ENCODE measurements at places on chromosomes 2 and 18. TPM values are rescaled to one million over a fixed set of nuclear protein-coding genes. Genes with fewer than 3 reads are reported as not detected.

- H3K27ac ChIP-seq, result no peak overlapping the region
- H3K4me1 ChIP-seq, result peaks cover 7% of the 10 kb centered on the region
- H3K36me3 ChIP-seq, result no peaks in the 10 kb centered on the region
- H3K4me3 ChIP-seq, result no peak overlapping the region
Observed at GRCh38 chr18:70420146-70420898, 131.5 kb downstream of the SOCS6 start.

MAP3K19 gene
- not detected for total RNA-seq

DNA sequence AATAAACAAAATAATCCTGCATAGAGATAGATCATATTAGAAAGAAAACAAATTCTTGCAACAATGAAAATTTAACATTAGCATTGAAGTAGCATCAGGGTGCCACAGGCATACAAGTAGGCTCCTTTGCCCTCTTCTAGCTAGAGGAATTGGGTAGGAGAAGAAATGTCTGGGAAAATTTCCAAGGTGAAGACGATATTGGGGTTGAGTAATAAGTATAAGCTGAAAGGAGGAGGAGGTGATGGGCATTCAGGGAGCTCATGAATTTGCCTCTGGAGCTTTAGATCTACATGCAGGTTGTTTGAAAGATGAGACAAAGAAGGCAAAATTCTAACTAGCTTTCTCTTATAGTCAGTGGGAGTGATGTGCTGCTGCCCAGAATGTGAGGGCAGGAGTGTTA is 504.9 kb downstream of the CCDC85A start:
- no peaks in the 10 kb centered on the region for H3K27me3 ChIP-seq
- no peak overlapping the region for H3K4me3 ChIP-seq
- no peaks in the 10 kb centered on the region for H3K36me3 ChIP-seq

GRCh38 chr18:49681387-49681786 is 119.5 kb downstream of the LIPG start:
- H3K27me3 ChIP-seq, result peaks cover 4% of the 10 kb centered on the region
- H3K36me3 ChIP-seq, result no peaks in the 10 kb centered on the region
- DNase-seq, result no peak
- H3K27ac ChIP-seq, result no peak overlapping the region
- peaks cover 3% of the 10 kb centered on the region for H3K4me1 ChIP-seq
- H3K4me3 ChIP-seq, result no peak overlapping the region

DNA sequence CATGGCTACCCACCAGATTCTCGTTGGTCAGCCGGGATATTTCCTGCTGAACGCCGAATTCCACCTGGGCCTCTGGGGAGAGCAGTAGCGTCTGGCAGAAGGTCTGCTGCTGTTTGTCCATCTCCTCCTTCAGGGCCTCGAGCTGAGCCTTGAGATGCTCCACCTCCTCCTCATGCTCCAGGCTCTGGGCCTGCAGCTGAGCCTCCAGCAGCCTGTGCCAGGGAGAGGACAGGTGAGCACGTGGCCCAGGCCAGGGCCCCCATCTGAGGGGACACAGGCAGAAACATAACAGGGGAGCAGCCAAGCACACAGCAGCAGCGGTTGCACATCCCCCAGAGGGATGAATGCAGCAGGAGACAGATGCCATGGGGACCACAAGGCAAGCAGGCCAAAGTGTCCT is 40.1 kb upstream of the ACAA2 start:
- H3K4me1 ChIP-seq, result peaks cover 1% of the 10 kb centered on the region
- no peak for DNase-seq
- H3K4me3 ChIP-seq, result no peak overlapping the region
- no peaks in the 10 kb centered on the region for H3K36me3 ChIP-seq

DNA sequence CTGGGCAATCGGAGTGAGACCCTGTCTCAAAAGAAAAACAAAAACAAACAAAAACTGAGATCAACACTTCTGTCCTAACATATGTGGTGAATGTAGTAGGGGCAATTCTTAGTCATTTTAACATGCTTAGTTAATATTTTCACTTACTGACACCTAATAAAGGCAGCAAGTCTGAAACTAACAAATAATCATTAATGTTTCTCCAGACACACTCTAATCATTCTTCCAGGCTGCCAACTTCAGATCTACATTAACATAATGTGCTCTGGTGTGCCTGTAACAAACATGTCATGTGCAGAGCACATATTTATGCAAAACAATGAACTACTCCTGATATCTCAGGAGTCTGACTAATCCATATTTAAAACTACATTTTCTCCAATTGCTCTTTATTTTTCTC is 6.0 kb downstream of the KRCC1 start:
- H3K4me1 ChIP-seq, result peaks cover 20% of the 10 kb centered on the region
- DNase-seq, result no peak
- H3K27me3 ChIP-seq, result no peaks in the 10 kb centered on the region
- H3K27ac ChIP-seq, result no peak overlapping the region

DNA sequence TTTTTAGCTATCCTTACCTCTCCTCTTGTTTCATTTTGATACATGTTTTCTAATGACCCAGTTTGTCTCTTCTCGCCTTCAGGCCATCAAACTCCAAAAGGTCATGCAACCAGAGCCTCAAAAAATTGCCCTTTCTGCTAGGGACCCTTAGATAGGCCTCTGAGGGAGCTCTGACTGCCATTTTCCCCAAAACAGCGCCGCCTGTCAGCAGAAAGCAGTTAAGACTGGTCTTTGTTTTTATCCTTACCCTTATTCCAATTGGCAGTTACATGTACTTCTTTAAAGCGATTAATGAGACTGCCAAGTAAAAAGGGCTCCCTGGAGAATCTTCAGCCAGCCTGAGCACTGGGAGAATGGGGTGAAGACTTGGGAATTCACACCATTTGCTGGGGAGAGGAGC is 55.1 kb upstream of the RIT2 start:
- no peak for DNase-seq
- H3K27ac ChIP-seq, result no peak overlapping the region
- H3K36me3 ChIP-seq, result no peaks in the 10 kb centered on the region
- H3K4me1 ChIP-seq, result no peaks in the 10 kb centered on the region

CCNT2 gene
- total RNA-seq, result 43.5 TPM

DNA sequence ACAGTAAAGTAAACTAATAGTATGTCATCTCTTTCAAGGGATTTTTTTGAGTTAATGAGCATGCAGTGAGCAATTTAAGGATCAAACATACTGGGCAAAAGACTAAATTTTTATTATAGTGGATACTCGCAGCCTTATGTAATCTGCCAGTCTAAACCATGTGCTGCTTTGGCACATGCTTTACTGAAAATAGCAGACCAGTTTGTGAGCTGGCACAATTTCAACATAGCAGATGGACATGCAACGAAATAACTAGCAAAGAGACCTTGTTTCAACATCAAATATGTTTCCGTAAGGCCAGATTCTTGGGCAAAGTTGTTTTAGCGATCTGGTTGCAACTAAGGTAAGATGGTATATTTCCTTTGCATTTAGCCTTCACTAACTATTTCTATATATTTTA is 807.3 kb downstream of the NR4A2 start:
- H3K4me1 ChIP-seq, result no peaks in the 10 kb centered on the region
- H3K27ac ChIP-seq, result no peak overlapping the region
- DNase-seq, result no peak
- no peaks in the 10 kb centered on the region for H3K27me3 ChIP-seq
- H3K36me3 ChIP-seq, result no peaks in the 10 kb centered on the region

GRCh38 chr18:35389095-35389618 is 12.0 kb upstream of the ZNF396 start:
- DNase-seq, result no peak
- H3K27ac ChIP-seq, result no peak overlapping the region
- H3K4me3 ChIP-seq, result no peak overlapping the region
- peaks cover 32% of the 10 kb centered on the region for H3K27me3 ChIP-seq
- H3K4me1 ChIP-seq, result peaks cover 6% of the 10 kb centered on the region
- H3K36me3 ChIP-seq, result no peaks in the 10 kb centered on the region

Measured in activated CD4-positive, alpha-beta T cell treated with anti-CD3 and anti-CD28 coated beads, Interleukin-2, amount 10 ng/mL, durations not matched to agents 7 days and 5 days (primary cell).